ENCODE measurements at places on chromosomes 6 and 20. TPM values are rescaled to one million over a fixed set of nuclear protein-coding genes. Genes with fewer than 3 reads are reported as not detected.

The SGK2 gene
- 15.3 TPM for polyA plus RNA-seq

The RAE1 gene
- 14.2 TPM for polyA plus RNA-seq

The AKAP12 gene
- polyA plus RNA-seq: 8.9 TPM

The ATP9A gene
- polyA plus RNA-seq: 3.2 TPM

The DTNBP1 gene
- 28.3 TPM for polyA plus RNA-seq

The CST2 gene
- 0.58 TPM for polyA plus RNA-seq

The NMBR gene
- polyA plus RNA-seq: not detected

The CD109 gene
- 0.19 TPM for polyA plus RNA-seq

The OR12D2 gene
- polyA plus RNA-seq: not detected

The SRMS gene
- polyA plus RNA-seq: not detected

The RCAN2 gene
- 42.0 TPM for polyA plus RNA-seq

The CFAP206 gene
- polyA plus RNA-seq: 0.08 TPM

The AGER gene
- 13.0 TPM for polyA plus RNA-seq

The CYP24A1 gene
- 1.2 TPM for polyA plus RNA-seq

The GSTA1 gene
- 292 TPM for polyA plus RNA-seq

The SLC22A3 gene
- 2.0 TPM for polyA plus RNA-seq

The LINC00237 gene
- not detected for polyA plus RNA-seq

The KHDC1L gene
- polyA plus RNA-seq: 0.23 TPM
